ENCODE measurements at places on chromosomes 7 and 10.

DNA sequence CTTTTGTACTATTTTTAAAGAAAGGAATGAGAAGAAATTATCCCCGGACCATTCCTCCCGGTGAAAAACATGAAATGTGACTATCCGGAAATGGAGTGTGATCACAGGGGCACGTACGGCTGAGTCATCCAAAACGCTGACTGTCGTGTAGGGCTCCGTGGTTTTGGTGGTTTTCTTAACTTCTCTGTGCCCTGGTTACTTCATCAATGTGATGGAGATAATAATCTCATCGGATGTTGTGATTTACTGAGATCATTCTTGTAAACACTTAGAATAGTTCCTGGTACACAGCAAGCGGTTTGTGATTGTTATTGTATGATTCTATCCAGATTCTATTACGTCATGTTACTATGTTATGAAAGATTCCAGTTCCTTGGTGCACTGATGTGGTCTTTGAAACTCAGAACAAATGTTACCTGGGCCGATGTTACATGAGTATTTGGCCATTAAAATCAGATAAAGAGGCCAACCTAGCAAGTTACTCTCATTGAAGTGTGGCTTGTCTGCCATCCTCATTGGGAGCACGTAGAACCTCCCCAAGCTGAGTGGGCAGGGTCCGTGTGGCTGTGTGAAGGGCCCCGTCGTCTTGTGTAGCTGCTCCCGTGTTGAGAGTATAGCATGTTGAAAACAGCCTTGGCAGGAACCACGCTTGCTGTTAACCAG lies 99.5 kb downstream of the CAMK1D start:
- H3K4me3 ChIP-seq = no peak overlapping the region
- no peak for DNase-seq
- H3K4me1 ChIP-seq = peaks cover 25% of the 10 kb centered on the region

GRCh38 chr10:131211559-131211958 lies 100.0 kb downstream of the TCERG1L start:
- no peaks in the 10 kb centered on the region for H3K27me3 ChIP-seq
- no peaks in the 10 kb centered on the region for H3K4me1 ChIP-seq
- no peaks in the 10 kb centered on the region for H3K36me3 ChIP-seq
- no peak overlapping the region for H3K27ac ChIP-seq

DNA sequence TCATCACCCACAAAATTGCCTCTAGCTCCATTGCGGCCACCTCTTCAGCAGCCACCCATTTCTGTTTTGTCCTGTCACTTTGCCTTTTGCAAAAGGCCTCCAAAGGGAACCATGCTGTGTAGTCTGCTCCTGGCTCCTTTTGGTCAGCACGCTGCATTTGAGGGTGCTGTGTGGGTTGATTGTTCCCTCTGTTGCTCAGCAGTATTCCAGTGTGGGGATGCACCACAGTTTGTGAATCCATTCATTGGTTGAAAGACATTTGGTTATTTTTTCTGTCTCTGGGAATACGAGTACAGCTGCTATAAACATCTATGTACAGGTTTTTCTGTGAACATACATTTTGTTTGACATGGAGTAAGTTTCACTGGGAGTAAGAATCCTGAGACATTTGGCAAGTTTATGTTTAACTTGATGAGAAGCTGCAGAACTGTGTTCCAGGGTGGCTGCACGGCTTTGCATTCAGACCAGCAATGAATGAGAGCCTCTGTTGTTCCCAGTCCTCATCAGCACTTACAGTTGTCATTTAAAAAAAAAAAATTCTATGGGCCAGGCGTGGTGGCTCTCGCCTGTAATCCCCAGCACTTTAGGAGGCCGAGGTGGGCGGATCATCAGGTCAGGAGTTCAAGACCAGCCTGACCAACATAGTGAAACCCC lies 82.3 kb downstream of the UBE3C start:
- H3K36me3 ChIP-seq = no peaks in the 10 kb centered on the region
- no peak for DNase-seq
- no peak overlapping the region for H3K27ac ChIP-seq
- H3K27me3 ChIP-seq = no peaks in the 10 kb centered on the region
- no peak overlapping the region for H3K4me3 ChIP-seq
- no peaks in the 10 kb centered on the region for H3K4me1 ChIP-seq

GRCh38 chr10:132446661-132447445 lies 49.9 kb downstream of the PWWP2B start:
- H3K4me1 ChIP-seq = peaks cover 43% of the 10 kb centered on the region
- H3K27ac ChIP-seq = peak overlapping the region; percentile 93

DNA sequence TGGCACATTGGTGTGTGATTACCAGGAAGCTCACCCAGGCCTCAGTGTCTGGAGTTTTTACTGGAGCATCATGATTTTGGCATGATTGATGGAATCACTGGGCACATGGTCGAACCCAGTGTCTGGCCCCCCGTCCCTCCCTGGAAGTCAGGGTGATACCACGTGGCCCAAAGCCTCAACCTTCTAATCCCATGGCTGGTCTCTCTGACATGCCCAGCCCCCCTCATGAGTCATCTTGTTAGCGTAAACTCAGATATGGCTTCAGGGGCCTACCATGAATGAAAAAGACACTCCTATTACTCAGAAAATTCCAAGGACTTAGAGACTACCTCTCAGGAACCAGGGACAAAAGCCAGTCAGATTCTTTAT lies 109.3 kb downstream of the GRK5 start:
- no peaks in the 10 kb centered on the region for H3K27me3 ChIP-seq
- H3K27ac ChIP-seq = peak overlapping the region; percentile 8
- no peak overlapping the region for H3K4me3 ChIP-seq
- no peak for DNase-seq

- H3K27me3 ChIP-seq = no peaks in the 10 kb centered on the region
- H3K4me3 ChIP-seq = no peak overlapping the region
- H3K36me3 ChIP-seq = no peaks in the 10 kb centered on the region
- H3K27ac ChIP-seq = no peak overlapping the region
- no peak for DNase-seq
Observed at GRCh38 chr7:16210171-16210570, 211.2 kb downstream of the CRPPA start.

- DNase-seq = no peak
- no peak overlapping the region for H3K27ac ChIP-seq
- H3K4me3 ChIP-seq = no peak overlapping the region
Observed at GRCh38 chr10:68697106-68697505, 23.9 kb upstream of the CCAR1 start.

- H3K27ac ChIP-seq = no peak overlapping the region
- no peaks in the 10 kb centered on the region for H3K36me3 ChIP-seq
- no peak for DNase-seq
- no peaks in the 10 kb centered on the region for H3K4me1 ChIP-seq
- no peaks in the 10 kb centered on the region for H3K27me3 ChIP-seq
Observed at GRCh38 chr10:121605708-121606107, 7.5 kb upstream of the FGFR2 start.

DNA sequence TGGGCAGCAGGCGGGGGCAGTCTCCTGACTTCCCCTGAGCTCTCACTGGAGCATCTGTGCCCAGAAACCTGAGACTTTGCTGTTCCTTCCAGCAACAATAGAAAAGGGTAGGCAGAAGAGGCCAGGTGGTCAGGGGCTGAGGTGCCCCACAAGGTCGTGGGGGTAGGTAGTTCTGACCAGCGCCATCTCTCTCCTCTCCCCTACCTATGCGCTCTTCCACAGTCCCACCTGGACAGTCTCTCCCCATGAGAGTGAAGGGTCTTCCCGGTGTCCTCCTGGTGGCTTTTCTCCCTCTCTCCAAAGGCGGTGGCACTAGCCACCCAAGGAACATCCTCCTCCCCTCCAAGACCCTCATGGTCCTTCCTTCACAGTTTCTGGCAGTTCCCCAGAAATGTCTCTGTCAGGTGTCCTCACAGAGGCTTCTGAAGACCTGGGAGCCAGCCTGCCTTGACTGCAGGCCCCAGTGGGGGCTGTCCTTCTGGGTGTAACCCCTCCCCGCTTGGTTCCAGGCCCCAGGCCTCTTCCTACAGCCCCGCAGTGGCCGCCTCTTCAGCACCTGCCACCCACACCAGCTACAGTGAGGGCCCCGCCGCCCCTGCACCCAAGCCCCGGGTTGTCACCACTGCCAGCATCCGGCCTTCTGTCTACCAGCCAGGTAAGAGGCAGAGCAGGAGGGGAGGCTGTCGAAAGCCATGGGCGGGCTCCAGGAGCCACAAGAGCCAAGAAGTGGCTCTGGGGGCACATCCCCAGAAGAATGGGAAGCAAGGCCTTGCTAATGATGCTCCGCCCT lies 41.3 kb downstream of the LDB3 start:
- H3K4me3 ChIP-seq = no peak overlapping the region
- H3K27me3 ChIP-seq = no peaks in the 10 kb centered on the region
- DNase-seq = no peak
- H3K36me3 ChIP-seq = no peaks in the 10 kb centered on the region
- H3K27ac ChIP-seq = no peak overlapping the region

GRCh38 chr7:71829515-71829914 lies 582.6 kb downstream of the CALN1 start:
- H3K4me1 ChIP-seq = no peaks in the 10 kb centered on the region
- H3K36me3 ChIP-seq = no peaks in the 10 kb centered on the region
- H3K4me3 ChIP-seq = no peak overlapping the region
- no peak overlapping the region for H3K27ac ChIP-seq
- DNase-seq = no peak

GRCh38 chr7:147492606-147493005 lies 1098.0 kb upstream of the C7orf33 start:
- H3K27me3 ChIP-seq = no peaks in the 10 kb centered on the region
- H3K4me3 ChIP-seq = no peak overlapping the region
- H3K27ac ChIP-seq = no peak overlapping the region
- no peaks in the 10 kb centered on the region for H3K4me1 ChIP-seq
- no peak for DNase-seq

- H3K36me3 ChIP-seq = no peaks in the 10 kb centered on the region
- H3K27me3 ChIP-seq = no peaks in the 10 kb centered on the region
Observed at GRCh38 chr10:93039721-93040120, 20.9 kb upstream of the CYP26C1 start.

- no peaks in the 10 kb centered on the region for H3K36me3 ChIP-seq
- no peaks in the 10 kb centered on the region for H3K27me3 ChIP-seq
- H3K4me1 ChIP-seq = no peaks in the 10 kb centered on the region
- DNase-seq = peak; percentile 18
- peak overlapping the region; percentile 16 for H3K4me3 ChIP-seq
Observed at GRCh38 chr10:118272149-118272721, 69.9 kb downstream of the FAM204A start.

GRCh38 chr7:106901828-106902441 lies 36.9 kb downstream of the PIK3CG start:
- no peak overlapping the region for H3K4me3 ChIP-seq
- no peak overlapping the region for H3K27ac ChIP-seq
- DNase-seq = no peak
- H3K27me3 ChIP-seq = no peaks in the 10 kb centered on the region

DNA sequence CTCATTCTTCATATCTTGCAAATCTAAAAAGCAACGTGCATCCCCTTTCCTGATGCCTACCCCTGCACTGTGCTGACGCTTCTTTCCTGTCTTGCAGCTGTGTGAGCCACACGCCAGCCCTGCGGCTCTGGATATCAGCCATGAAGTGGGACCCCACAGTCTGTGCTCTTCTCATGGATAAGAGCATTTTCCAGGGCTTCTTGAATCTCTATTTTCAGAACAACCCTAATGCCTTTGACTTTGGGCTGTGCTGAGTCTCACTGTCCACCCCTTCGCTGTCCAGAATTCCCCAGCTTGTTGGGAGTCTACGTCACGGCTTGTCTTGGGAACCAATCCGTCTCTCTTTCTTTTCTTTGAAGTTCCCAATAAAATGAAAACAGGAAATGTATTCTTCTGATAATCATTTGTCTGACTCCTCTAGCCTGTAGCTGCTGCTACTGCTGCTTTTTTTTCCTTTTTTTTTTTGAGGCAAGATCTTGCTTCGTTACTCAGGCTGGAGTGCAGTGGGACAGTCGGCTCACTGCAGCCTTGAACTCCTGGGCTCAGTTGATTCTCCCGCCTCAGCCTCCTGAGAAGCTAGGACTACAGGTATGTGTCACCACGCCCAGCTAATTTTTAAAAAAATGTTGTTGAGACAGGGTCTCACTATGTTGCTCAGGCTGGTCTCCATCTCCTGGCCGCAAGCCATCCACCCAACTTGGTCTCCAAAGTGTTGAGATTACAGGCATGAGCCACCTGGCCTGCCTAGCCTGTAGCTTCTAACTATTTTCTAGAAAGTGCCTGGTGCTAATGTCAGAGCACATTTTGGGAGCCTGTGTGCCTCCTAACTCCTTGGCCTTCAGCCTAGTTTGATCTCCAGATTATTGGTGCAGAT lies 30.3 kb downstream of the GSTO2 start:
- H3K4me1 ChIP-seq = no peaks in the 10 kb centered on the region
- no peaks in the 10 kb centered on the region for H3K27me3 ChIP-seq
- DNase-seq = no peak
- H3K36me3 ChIP-seq = no peaks in the 10 kb centered on the region
- H3K27ac ChIP-seq = peak overlapping the region; percentile 65

GRCh38 chr7:105024734-105025133 lies 10.7 kb downstream of the KMT2E start:
- no peaks in the 10 kb centered on the region for H3K36me3 ChIP-seq
- no peak for DNase-seq
- no peak overlapping the region for H3K4me3 ChIP-seq
- H3K4me1 ChIP-seq = peaks cover 28% of the 10 kb centered on the region
- H3K27ac ChIP-seq = no peak overlapping the region

- DNase-seq = no peak
- no peaks in the 10 kb centered on the region for H3K4me1 ChIP-seq
- no peaks in the 10 kb centered on the region for H3K27me3 ChIP-seq
- no peak overlapping the region for H3K4me3 ChIP-seq
- no peak overlapping the region for H3K27ac ChIP-seq
Observed at GRCh38 chr7:123480107-123480506, 54.3 kb downstream of the IQUB start.

GRCh38 chr10:119090968-119091367 lies 10.4 kb upstream of the EIF3A start:
- H3K4me3 ChIP-seq = no peak overlapping the region
- DNase-seq = no peak
- H3K36me3 ChIP-seq = no peaks in the 10 kb centered on the region
- H3K27ac ChIP-seq = peak overlapping the region; percentile 45

- peaks cover 2% of the 10 kb centered on the region for H3K27me3 ChIP-seq
- no peak overlapping the region for H3K27ac ChIP-seq
- DNase-seq = no peak
- H3K4me3 ChIP-seq = no peak overlapping the region
Observed at GRCh38 chr10:99528494-99529441, 4.0 kb upstream of the NKX2-3 start.

- no peak for DNase-seq
- peaks cover 6% of the 10 kb centered on the region for H3K4me1 ChIP-seq
- no peak overlapping the region for H3K4me3 ChIP-seq
Observed at GRCh38 chr10:91700273-91700672, 67.4 kb upstream of the PPP1R3C start.

DNA sequence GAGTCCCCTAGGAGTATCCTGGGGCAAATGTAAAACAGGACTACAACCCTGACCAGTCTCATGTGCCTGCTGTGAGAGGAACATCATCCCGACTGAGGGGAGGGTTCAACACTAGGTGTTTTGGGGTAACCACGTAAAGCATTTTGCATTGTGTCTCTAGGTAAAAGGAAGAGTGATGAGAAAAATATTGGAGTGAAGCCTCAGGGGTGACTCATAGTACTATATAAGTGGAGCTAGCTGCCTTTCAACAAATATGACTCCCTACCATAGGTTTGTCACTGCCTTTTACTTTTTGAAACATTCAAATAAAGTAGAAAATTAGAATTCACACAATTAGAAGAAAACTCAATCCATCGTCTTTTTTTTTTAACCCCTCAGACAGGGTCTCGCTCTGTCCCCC lies 2.6 kb upstream of the CAMK2G start:
- no peaks in the 10 kb centered on the region for H3K27me3 ChIP-seq
- H3K4me3 ChIP-seq = no peak overlapping the region
- H3K36me3 ChIP-seq = no peaks in the 10 kb centered on the region
- DNase-seq = no peak
- no peak overlapping the region for H3K27ac ChIP-seq
